Stimulated activated CD8-positive, alpha-beta memory T cell treated with anti-CD3 and anti-CD28 coated beads, Interleukin-2, amount 100 ng/mL, for 1 hour (primary cell): ENCODE measurements at places on chromosomes 11 and 22.

- no peak for DNase-seq
Observed at GRCh38 chr22:36162127-36163034, 1.8 kb upstream of the APOL3 start.

DNA sequence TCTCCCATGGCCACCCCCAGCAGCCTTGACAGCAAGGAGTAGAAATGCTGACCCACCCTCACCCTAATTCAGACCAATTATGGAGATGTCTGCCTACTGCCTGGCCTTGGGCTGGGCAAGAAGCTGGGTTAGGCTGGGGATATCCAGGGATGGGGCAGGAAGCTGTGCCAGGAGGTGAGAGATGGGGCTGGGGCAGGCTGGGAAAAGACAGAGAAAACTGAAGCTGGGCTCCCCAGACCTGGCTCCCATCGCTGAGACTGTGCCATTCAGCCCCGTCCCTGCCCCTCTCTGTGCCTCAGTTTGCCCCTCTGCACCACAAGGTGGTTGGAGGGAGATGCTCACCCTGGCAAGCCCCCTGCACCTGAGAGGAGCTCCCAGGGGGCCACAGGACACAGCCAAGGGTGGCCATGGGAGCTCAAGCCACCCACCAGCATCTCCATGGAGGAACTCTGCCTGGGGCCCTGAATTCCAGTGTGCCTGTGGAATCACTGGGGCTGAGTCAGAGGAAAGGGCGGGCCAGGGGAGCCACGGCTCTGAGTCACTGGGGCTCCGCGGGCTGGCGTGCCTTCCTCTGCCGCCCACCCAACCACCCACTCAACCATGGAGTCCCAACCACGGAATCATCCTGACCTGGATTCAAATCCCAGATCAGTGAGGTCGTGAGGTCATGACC is 6.0 kb upstream of the CARD10 start:
- DNase-seq = no peak

DNA sequence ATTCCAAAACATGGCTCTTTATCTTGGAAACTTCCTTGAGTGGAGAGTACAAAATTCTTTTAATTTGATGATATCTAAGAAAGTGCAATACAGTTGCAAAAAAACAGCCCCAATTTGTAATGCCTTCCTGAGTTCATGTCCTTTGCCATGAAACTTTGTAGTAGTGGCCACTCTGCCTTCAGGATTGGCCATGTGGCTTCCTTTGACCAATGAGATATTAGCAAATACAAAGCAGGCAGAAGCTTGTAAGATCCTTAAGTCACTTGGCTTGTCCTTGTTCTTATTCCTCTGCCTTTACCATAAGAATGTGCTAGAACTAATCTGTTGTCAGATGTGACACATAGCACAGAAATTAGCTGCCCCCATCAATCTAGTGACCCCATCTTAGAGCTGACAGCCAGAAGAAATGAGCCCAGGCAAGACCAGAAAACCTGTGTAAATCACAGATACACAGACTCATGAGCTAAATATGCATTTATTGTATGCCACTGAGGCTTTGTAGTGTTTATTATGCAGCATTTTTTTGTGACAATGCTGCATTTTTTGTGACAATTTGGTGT is 29.8 kb upstream of the BLID start:
- no peak for DNase-seq

- DNase-seq = no peak
Observed at GRCh38 chr11:114587398-114587953, 8.1 kb downstream of the NXPE4 start.

- DNase-seq = no peak
Observed at GRCh38 chr11:10307022-10307399, 2.1 kb downstream of the ADM start.
